Activated naive CD8-positive, alpha-beta T cell treated with anti-CD3 and anti-CD28 coated beads, Interleukin-2, amount 50 U/mL, for 24 hours (primary cell): ENCODE measurements at places on chromosomes 7 and 10.

DNA sequence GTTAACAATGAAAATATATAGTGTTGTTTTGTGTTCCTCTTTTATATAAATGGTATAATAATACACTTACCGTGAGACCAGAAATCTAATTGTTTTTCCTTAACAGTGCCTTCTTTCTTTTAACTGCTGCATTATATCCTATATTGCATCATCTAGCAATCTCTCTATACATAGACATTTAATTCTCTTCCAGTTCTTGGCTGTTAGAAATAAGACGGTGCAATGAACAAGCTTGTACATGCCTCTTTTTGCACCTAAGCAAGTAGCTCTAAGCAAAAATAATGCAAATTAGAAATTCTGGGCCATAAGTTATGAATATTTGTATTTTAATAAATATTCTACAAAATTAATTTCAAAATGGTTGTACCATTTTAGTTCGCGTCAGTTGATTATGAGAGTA, 55.9 kb upstream of the AHR start:
- no peak for DNase-seq

GRCh38 chr7:137664846-137665245, 181.9 kb downstream of the DGKI start:
- DNase-seq, result no peak

DNA sequence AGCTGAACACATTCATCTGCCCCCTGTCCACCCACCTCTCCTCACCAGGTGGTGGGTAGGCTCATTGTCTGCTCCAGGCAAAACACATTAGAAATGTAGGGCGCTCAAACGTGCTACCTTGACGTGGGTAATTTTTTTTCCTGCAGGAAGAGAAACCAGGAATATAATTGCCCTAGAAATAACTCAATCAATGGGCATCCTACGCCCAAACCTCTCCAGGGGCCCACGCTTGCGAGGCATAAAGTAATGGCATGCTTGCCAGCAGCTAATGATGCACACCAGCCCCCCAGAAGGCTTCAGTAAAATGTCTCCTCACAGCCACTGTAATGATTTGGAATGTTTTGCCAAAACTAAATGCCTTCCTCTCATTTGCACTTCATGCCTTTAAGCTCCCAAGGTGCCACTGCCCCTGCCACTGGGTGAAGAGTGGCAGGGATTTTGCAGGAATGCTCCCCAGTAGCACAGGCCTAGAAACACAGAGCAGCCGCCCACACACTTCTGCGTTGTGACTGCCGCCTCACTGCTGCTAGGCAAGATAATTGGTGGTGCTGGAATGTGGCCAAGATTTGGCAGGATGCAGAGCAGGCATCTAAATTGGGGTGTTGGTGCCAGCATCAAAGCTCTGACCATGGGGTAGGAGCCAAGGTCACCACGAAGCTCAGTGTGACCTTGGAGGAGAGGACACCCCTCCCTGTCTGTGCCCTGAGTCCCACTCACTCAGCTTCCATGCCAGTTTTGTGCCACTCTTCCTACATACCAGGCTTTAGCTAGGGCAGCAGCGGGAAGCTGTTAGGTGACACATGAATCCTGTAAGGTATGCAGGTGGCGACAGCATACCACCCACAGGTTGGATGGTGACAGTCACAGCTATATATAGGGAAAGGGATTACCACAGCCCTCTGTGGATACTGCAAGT, 48.7 kb upstream of the PPP1R3C start:
- peak; percentile 9 for DNase-seq

DNA sequence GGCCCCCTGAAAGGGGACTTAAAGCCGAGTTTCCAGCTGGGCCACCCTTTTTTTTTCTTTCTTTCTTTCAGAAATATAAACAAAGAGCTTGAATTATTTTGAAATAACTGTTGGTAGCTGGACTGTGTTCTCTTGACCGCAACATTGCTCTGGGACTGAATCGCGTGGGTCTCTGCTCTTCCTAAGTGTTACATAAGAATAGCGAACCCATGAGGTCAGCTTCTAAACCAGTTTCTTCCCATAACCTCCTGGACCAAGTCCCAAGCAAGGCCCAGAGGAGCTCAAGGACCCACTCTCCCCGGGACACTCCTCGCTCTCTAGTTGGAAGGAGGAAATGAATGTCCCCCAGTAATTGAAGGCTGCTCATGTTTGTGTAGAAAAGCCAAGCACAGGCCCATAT, 91.1 kb downstream of the CXCL12 start:
- DNase-seq, result no peak

GRCh38 chr10:104676874-104677273, 35.8 kb downstream of the SORCS3 start:
- DNase-seq, result no peak

DNA sequence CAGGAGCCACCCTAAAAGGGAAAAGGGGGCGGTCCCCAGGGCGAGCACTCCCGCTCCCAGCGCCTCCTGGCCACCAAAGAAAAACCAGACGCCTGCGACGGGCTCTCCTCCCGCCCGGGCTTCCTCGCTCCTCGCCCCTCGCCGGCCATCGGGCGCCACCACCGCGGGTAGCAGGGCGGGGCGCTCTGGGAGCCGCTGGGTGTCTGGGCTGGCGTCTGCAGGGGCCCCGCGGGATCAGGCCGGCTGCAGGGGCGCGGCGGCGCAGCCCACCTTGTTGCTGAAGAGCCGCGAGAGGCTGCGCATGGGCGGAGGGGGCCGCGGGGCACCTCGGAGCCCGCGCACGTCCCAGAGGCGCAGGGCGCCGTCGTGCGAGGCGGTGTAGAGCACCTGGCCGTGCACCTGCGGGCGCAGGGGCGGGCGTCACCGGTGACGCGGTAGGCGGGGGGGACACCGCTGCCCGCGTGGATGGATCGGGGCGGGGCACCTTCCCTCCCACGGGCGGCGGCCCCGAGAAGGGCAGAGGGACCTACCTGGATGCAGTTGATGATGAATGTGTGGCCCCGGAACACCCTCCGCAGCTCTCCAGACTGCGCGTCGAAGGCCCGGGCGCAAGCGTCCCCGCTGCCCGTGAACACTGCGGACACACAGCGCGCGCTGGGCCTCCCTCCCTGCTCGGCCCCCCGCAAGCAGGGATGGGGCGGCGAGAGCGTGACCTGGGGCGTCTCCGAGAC, 28.3 kb downstream of the WDR86 start:
- peak; percentile 22 for DNase-seq

DNA sequence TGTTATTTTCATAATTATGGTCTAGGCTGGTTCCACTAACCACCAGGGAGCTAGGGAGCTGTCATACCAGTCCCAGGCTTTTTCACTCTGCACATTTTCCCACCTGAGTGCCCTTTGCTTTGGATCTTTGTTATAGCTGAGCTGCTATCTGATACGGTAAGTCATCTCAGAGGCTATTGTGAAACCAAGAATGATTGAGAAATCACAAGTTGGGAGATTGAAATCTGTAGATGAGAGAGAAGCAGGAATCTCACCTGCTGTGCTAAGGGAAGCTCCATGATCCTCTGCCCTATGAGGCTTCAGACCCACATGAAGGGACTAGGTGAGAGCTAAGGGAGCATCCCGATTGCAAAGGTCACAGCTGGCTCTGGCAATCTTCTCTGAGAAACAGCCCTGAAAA, 307.8 kb downstream of the REEP3 start:
- DNase-seq, result no peak

DNA sequence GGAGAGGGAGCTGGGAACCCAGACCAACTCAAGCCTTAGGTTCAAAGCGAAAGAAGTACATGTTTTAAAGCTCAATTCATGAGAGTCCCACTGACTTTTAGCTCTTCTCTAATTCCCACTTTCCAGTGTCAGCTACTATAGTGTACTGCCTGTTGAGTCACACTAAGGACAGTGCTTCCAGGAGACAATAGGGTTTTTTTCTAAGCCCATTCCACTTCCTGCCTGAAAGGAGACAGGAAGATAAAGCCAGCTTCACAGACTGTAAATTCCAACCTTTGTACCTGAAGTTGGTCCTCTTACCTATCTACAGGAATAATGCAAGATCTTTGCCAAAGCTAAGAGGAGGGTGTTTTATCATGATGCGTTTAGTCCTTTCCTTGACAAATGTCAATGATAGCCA, 4.4 kb downstream of the MSRB2 start:
- DNase-seq, result no peak

DNA sequence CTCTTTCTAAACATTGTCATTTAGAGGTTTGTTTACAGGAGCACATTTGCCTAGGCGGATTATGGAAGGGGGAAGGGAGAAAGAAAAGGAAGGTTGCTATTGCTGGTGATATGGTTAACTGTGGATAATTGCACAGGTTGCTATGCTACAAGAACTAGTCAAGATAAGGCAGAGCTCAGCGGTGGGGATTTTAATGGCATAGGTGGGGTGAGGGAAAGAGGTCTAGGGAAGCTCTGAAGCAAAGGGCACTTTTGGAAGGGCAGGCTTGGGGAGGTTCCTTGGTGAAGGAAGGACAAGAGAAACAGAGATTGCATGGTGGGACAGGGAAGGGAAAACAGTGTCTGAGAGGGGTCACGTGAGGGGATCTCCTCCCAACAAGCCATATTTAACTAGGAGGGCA, 19.5 kb downstream of the HYAL4 start:
- DNase-seq, result no peak

- DNase-seq, result no peak
Observed at GRCh38 chr7:83119494-83119893, 43.2 kb downstream of the PCLO start.

DNA sequence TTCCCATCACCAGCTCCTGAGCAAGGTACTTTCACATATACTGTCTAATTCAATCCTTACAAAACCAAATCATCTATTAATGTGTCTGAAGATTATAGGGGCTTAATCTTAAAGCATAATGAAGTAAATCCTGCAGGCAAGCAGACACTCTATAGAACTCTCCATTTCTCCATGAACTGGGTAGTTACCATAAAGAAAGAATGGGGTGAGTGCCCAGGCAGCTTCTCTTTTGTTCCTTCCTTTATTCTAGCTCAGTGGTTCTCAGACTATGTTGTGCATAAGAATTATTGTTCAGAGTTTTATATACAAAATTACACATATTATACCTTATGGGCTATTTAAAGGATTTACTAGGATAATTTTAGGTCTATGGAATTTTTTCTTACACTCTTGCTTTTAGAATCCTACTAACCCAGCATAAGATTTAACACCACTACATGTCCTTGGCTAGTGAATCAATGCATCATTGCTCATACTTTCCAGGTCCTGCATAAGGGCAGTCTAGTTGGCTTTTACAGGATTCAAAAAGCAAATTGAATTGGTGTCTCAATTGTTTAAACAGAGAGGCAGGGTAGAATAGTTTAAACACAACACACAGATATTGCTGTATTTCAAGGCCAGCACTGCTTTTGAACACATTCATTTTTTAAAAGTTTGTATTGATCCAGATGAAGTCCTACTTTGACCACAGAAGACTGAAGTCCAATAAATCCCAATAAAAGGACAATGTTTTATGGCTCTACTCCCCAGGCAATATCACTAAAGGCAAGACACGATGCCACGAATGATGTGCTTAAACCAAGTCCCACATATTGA, 12.9 kb downstream of the SGCE start:
- DNase-seq, result no peak

GRCh38 chr10:115092258-115092554, 959 bp upstream of the ATRNL1 start:
- no peak for DNase-seq
